Stimulated activated CD4-positive, alpha-beta T cell treated with anti-CD3 and anti-CD28 coated beads, Interleukin-2, amount 100 ng/mL, for 24 hours (primary cell): ENCODE measurements at places on chromosomes 12 and 14.

DNA sequence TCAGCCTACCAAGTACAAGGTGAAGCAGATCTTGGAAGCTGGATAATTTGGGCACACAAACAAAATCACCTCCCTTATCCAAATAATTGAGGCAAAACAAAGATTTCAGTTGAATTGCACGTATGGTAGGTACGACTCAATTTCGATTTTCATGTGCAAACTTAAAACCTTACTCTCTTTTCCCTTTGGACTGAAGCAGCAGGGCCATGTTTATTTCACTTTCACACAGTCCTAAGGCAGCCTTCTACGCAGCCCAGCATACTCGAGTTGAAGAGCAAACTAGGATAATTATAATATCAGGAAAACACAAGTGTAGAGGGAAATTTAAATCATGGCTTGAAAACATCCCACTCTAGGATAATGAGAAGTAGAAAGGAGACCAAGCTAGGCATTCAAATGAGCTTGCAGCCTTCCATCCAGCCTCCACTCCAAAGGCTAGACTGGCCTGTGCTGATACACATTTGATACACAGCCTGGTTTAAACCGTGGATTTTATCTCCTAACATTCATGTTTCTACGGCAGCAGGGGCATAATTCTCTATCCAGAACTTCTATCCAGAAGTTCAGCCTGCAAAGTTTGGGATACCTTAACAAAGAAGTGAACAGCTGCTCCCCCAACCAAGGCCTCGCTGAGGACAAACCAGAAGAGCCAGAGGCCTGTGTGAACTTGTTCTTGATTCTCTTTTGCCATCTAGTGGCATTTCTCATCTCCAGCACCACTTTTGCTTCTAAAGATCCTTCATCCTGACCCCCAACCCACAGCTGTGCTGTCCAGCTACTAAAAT, 2.4 kb upstream of the RNASE7 start:
- DNase-seq = no peak

DNA sequence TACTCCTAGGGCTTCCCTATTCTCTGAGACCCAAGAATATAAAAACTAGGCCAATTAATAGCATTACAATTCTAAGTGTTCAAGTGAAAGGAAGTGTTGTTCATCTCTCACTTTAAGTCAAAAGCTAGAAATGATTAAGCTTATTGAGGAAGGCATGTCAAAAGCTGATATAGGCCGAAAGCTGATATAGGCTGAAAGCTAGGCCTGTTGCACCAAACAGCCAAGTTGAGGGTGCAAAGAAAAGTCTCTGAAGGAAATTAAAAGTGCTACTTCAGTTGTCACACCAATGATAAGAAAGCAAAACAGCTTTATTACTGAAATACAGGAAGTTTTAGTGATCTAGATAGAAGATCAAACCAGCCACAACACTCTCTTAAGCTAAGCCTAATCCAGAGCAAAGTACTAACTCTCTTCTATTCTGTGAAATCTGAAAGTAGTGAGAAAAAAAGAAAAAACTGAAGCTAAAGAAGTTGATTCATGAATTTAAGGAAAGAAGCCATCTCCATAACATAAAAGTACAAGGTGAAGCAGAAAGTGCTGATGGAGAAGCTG, 68.9 kb downstream of the SLC6A15 start:
- DNase-seq = no peak

GRCh38 chr14:61765225-61765943, 3.2 kb downstream of the SNAPC1 start:
- no peak for DNase-seq

GRCh38 chr12:108845696-108846095, 11.7 kb downstream of the SSH1 start:
- no peak for DNase-seq

GRCh38 chr12:117045160-117046010, 53.8 kb downstream of the TESC start:
- DNase-seq = no peak

DNA sequence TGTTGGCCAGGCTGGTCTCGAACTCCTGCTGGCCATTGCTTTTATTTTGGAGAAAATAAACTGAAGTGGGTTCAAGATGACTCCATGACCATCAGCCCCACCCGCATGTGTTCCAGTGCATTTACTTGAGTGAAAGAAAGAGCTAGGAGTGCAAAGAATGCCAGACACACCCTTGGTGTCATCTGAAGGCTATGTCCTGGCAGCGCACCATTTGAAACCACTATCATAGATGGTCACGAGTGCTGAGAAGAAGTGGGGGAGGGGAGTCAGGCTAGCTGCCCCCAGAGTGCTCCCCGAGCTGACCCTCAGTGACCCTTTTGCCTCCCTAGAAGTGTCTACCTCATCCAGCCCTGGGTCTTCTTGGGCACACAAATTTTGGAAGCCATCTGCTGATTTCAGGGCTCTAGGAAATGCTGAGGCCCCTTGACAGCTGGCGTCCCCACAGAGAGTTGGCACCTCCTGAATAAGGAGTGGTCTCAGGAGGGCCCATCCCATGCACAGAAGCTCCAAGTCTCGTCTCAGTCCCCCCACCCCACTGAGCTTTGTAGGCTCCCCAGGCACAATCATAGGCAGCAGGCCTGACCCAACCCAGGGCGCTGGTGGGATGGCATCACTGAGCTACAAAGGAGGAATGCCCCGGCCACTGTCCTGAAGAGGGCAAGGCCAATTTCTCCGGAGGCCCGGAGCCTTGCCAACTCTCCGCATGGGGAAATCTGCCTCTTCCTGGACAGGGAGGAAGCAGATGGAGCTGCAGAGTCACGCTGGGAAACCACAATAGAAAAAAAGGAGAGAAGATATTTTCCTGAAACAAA, 28.0 kb downstream of the PXN start:
- DNase-seq = no peak

GRCh38 chr14:38248321-38249028, 7.4 kb downstream of the CLEC14A start:
- no peak for DNase-seq

GRCh38 chr12:128803788-128804187, 20.0 kb downstream of the SLC15A4 start:
- no peak for DNase-seq

GRCh38 chr14:74846968-74847665, 28.8 kb downstream of the PROX2 start:
- no peak for DNase-seq
